ENCODE measurements at places on chromosomes 6 and 20.

DNA sequence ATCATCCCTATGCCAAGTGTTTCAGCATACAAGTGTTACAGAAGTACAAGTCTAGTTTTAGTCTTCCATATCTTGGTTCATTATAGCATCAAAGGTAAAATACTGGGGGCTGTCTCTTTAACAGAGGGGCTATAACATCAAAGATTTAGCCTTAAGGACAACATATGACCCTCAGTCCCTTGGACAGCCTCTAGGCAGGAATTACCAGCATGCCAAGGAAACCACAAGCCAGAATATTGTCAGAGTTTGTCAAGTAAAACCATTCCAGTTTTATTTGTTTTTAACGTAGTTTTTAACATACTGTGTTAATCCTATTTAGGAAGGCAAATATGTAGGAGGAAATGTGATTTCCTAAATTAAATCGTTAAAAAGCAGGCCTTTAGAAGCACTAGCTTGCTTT lies 18.6 kb downstream of the ZKSCAN8 start:
- DNase-seq: no peak
- H3K4me3 ChIP-seq: no peak overlapping the region
- H3K36me3 ChIP-seq: no peaks in the 10 kb centered on the region
- no peaks in the 10 kb centered on the region for H3K27me3 ChIP-seq

GRCh38 chr6:2264932-2265331 lies 19.5 kb upstream of the GMDS start:
- H3K36me3 ChIP-seq: no peaks in the 10 kb centered on the region
- no peaks in the 10 kb centered on the region for H3K4me1 ChIP-seq
- DNase-seq: no peak
- H3K27me3 ChIP-seq: no peaks in the 10 kb centered on the region
- H3K4me3 ChIP-seq: no peak overlapping the region

- DNase-seq: no peak
- no peak overlapping the region for H3K4me3 ChIP-seq
- no peaks in the 10 kb centered on the region for H3K4me1 ChIP-seq
- H3K27ac ChIP-seq: no peak overlapping the region
- no peaks in the 10 kb centered on the region for H3K27me3 ChIP-seq
These were observed 55.9 kb upstream of the SOX4 start for GRCh38 chr6:21537637-21538036.

DNA sequence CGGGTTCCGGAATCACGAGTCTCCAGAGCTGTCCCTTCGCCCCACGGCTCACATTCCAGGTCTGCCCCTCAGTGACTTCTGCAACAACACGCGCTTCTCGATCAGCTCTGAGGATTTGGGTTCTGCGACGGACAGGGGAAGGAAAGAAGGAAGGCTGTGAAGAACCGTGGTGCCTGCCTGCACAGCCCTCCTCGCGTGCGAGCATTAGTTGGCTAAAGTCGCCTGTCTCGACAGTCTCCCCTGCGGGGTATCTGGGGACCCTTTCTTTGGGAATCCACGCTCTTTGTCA lies 23.1 kb downstream of the VPS52 start:
- H3K4me1 ChIP-seq: no peaks in the 10 kb centered on the region
- DNase-seq: no peak
- no peaks in the 10 kb centered on the region for H3K36me3 ChIP-seq
- no peaks in the 10 kb centered on the region for H3K27me3 ChIP-seq
- peak overlapping the region; percentile 97 for H3K27ac ChIP-seq
- H3K4me3 ChIP-seq: no peak overlapping the region

DNA sequence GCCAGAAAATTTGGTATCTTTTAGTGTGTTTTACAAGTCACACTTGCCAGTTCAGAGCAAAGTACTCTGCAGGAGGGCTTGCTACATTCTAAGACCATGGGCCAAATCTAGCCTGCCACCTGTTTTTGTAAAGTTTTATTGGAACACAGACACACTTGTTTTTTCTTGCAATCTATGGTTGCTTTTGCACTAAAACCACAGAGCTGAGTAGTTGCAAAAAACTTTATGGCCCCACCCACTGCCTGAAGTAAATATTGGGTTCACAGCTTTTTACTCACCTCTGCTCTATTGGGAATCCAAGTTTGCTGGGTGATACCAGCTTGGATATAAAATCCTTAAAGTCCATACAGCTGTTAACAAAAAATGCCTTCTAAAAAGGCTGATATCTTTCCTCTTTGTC lies 109.0 kb downstream of the ZFP64 start:
- no peaks in the 10 kb centered on the region for H3K4me1 ChIP-seq
- H3K27ac ChIP-seq: no peak overlapping the region
- H3K4me3 ChIP-seq: no peak overlapping the region
- no peak for DNase-seq
- no peaks in the 10 kb centered on the region for H3K36me3 ChIP-seq

GRCh38 chr6:157788180-157788579 lies 34.9 kb upstream of the SNX9 start:
- H3K4me3 ChIP-seq: no peak overlapping the region
- no peaks in the 10 kb centered on the region for H3K27me3 ChIP-seq
- H3K4me1 ChIP-seq: no peaks in the 10 kb centered on the region
- no peaks in the 10 kb centered on the region for H3K36me3 ChIP-seq

DNA sequence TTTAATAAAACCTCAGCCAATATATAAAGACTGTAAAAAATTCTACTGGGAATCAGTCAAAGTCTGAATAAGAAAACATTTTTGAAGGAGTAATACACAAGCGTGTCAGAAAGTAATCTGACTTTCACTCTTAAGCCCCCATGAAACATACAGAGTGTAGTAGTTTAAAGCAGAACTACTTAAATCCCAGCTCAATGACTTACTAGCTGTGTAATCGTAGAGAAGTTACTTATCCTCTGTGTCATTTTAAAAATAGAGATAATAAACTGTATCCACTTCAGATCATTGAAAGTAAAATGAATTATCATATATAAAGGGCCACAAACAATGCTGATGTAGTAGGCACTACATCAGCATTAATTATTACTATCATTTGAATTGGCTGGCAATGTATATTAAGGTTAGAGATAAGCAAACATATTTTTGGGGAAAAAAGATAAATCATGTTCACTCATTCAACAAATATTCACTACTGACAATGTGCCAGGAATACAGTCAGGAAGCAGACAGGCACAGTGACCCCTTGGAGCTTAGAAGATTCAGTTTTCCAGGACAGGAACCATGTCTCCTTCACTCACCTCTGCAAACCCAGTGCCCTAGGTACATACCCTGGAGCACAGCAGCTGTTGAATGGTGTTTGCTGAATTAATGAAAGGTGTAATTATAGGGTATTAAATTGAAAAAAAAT lies 14.4 kb downstream of the REPS1 start:
- H3K4me3 ChIP-seq: no peak overlapping the region
- H3K27me3 ChIP-seq: no peaks in the 10 kb centered on the region
- no peaks in the 10 kb centered on the region for H3K36me3 ChIP-seq
- H3K27ac ChIP-seq: no peak overlapping the region

DNA sequence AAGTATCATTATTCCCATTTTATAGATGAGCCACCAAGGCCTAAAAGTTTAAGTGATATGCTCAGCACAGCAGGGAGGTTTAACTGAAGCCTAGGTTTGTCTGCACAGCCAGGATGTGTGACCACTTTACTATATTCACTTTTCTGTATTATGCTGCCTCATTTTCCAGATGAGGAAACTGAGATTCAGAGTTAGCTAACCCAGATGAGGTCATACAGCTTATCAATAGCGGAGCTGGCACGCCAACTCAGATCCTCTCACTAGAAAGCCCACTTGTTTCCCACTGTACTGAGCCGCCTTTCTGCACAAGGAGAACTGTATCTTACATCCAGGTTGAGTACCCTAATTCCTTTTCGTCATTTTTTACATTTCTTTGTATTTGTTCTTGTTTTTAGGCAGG lies 131.7 kb upstream of the SUPT3H start:
- no peak for DNase-seq
- no peaks in the 10 kb centered on the region for H3K27me3 ChIP-seq
- no peaks in the 10 kb centered on the region for H3K4me1 ChIP-seq
- H3K27ac ChIP-seq: no peak overlapping the region
- no peak overlapping the region for H3K4me3 ChIP-seq

GRCh38 chr20:45279992-45280391 lies 25.6 kb upstream of the SLPI start:
- DNase-seq: no peak
- H3K4me3 ChIP-seq: no peak overlapping the region
- no peaks in the 10 kb centered on the region for H3K27me3 ChIP-seq
- H3K36me3 ChIP-seq: no peaks in the 10 kb centered on the region
- no peak overlapping the region for H3K27ac ChIP-seq
- H3K4me1 ChIP-seq: no peaks in the 10 kb centered on the region

GRCh38 chr6:41551086-41551700 lies 5.0 kb downstream of the FOXP4 start:
- no peaks in the 10 kb centered on the region for H3K36me3 ChIP-seq
- no peaks in the 10 kb centered on the region for H3K27me3 ChIP-seq
- H3K27ac ChIP-seq: no peak overlapping the region
- no peaks in the 10 kb centered on the region for H3K4me1 ChIP-seq
